ENCODE measurements at places on chromosomes 1 and 21.

DNA sequence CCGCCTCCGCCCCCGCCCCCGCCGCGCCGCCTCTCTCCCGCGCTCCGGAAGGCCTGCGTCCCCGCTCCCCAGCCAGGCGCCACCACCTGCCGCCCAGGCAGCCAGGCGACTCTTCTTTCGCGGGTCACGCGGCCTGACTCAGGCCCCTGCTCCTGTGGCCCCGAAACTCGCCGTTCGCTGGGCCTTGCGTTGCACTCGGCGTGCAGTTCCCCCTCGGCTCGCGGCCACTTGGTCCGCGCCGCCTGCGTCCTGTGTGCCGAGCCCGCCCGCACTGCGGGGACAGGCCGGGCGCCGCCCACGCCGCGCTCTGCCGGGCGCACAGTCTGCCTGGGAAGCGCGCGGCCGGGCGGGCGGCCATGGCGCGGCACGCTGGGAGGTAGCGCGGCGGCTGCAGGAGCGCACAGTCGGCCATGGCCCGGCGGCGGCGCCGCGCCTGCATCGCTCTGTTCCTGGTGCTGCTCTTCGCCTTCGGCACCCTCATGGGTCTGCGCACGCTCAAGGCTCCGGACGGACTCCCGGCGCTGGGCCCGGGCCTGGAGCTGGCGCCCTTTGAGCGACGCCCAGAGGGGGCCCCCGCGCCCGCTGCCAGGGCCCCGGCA is at the start of gene MANEAL:
MANEAL (plus strand) TSS at position 75 of the 599 bp plus-strand sequence; CDS start at position 411, 336 bp downstream.
- DNase-seq: peak; percentile 30

DNA sequence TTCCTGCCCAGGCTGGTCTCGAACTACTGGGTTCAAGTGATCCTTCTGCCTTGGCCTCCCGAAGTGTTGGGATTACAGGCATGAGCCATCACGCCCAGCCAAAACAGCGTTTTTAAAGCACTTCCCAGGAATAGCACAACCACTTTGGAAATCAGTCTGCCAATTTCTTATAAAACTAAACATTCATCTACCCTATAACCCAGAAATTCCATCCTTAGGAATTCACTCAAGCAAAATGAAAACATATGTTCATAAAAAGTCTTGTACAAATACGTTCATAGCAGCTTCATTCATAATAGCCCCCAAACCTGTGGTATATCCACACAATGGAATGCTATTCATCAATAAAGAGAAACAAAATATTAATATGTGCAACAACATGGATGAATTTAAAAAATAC is 36.1 kb downstream of the PHC2 start:
- no peak for DNase-seq

DNA sequence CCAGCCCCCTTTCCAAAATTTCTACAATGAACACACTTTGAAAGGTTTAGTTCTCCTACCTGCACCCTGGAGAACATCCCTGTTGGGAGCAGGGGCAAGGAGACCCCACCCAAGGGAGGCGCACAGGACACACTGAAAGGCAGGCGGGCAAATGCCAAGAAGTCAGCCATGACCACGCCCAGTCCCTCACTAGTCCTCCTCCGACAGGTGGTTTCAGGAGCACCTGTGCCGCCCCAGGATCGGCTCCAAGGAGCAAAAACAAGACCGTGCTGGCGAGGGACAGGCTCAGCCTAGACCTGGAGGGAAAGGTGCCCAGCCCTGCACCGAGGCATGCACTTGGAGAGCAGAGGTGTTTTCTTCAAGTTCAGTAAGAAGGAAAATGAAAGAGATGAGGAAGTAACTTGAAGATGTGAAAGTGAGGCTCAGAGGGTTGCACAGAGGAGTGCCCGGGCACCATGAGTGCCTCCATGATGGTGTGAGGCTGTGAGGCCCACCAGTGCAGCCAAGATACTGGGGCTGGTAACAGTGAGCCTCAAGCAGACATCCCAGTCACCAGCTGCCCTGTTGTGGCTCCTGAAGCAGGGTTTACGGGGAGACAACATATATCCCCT is 19.6 kb upstream of the NADK start:
- DNase-seq: no peak

DNA sequence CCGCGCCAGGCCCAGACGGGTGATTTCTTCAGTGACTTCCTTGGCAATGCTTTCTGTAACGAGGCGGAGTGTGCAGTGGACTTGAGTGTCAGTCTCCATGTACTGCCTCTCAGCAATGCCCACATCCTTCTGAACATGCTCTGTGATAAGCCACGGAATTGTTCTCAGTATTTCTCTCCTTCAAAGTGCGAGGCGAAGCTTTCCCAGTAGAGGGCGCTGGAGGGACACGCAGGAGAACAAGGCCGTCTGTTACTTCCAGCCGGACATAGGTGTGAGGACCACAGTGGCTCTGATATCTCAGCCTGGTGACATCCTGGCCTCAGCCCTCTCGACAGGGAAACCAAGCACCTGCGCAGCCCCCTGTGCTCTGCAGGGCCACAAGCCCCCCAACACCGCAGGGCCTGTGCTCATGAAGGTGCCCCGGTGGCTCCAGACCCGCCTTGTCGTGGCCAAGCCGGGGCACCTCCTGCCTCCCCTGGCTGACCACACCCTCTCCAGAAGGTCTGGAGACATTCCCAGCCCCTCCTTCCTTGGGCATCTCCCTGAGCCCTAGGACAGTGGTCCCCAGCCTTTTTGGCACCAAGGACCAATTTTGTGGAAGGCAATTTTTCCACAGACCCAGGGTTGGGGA is 46.1 kb upstream of the BACE2 start:
- peak; percentile 32 for DNase-seq

DNA sequence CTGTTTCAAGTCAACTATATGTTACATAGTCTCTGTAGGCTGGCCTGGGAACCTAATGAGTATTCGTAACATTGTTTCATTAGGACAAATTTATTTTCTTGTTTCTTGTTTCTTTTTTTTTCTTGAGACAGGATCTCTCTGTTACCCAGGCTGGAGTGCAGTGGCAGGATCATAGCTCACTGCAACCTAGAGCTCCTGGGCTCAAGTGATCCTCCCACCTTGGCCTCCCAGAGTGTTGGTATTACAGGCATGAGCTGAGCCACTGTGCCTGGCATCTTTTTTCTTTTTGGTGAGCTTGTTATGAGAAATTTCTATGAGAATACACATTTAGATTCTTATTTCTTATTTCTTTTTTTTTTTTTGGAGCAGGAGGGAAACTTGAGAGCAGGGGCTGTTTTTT is 6.8 kb downstream of the CENPS start:
- DNase-seq: no peak

GRCh38 chr1:97759078-97759477 is 161.8 kb downstream of the DPYD start:
- DNase-seq: no peak

DNA sequence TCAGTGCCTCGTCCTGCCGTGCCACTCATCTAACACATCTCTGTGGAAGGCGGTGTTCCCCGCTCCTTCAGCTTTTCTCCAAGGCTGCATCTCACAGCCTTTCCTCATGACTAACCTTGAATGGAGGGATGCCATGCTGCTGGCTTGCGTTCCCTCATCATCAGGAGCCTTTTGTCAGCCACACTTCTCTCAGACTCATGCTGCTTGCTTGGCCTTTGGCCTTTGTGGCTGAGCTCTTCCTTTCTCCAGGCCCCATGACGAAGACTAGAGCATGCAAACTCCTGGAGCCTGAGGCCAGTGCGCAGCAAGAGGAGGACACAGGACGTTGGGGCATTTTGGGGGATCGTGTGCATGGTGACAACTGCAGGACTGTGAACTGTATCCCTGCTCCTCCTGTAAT is 70.8 kb downstream of the SYT2 start:
- no peak for DNase-seq

GRCh38 chr1:6035303-6035702 is 10.4 kb upstream of the KCNAB2 start:
- no peak for DNase-seq

GRCh38 chr1:65149351-65150107 is 1.5 kb downstream of the AK4 start:
- no peak for DNase-seq

All from CD4-positive, alpha-beta T cell treated with Interleukin-17A for 1 hour (primary cell).